ENCODE measurements at places on chromosomes 13 and 19.
A peak's percentile ranks its signal among the peaks of the same experiment; 100 is the strongest.

- DNase-seq: peak; percentile 31
These were observed 62.9 kb upstream of the MCF2L start for GRCh38 chr13:112905990-112906641.

DNA sequence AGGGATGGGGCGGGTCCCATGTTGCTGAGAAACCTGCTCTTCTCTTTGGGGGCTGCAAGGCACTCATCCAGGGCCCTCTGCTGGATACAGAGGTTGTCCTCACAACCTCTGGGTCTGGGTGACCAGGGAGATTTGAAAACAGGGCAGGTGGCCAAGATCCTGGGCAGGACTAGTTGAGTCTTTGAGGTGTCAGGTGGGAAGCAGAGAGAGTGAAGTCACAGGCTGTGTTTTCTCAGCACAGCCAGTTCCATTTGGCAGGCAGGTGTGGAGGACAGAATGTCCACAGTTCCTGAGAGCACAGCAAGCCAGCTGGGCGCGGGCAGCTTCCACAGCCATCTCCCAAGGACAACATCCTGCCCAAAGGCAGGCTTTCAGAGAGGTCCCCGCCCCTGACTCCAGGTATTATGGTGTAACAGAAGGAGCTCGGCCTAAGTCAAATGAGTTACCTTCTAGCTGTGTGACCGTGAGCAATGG is 118.8 kb downstream of the NUFIP1 start:
- DNase-seq: no peak

DNA sequence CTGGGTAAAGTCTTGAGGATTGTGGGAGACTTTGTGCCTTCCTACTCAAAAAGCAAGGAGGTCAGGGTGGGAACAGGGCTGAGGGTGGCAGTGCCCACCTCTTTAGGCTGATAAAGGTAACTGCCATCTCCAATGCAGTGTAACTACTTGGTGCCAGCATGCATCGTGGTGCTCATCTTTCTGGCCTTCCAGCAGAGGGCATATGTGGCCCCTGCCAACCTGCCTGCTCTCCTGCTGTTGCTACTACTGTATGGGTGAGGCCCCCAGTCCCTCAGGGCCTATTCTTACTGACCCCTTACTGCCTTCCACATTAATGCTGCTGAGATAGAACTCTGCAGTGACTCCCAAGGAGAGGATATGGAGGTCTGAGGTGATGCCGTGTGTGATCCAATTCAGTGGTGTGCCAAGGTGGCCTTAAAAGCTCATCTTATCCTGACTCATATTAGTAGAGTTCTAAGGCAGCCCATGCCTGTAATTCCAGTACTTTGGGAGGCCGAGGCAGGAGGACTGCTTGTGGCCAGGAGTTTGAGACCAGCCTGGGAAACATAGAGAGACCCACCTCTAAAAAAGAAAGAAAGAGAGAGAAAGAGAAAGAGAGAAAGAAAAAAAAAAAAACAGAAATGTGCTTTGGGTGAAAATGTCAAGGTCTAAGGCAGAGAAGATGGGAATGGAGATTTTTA is 9.7 kb upstream of the ARHGAP45 start:
- DNase-seq: no peak

GRCh38 chr13:48349525-48349924 is 46.0 kb downstream of the RB1 start:
- DNase-seq: no peak

- peak; percentile 98 for DNase-seq
These were observed 26.4 kb upstream of the TPT1 start for GRCh38 chr13:45367358-45367757.

GRCh38 chr13:52868190-52868589 is 19.8 kb upstream of the PCDH8 start:
- no peak for DNase-seq

- DNase-seq: no peak
These were observed 20.6 kb upstream of the QTRT1 start for GRCh38 chr19:10680545-10681135.

DNA sequence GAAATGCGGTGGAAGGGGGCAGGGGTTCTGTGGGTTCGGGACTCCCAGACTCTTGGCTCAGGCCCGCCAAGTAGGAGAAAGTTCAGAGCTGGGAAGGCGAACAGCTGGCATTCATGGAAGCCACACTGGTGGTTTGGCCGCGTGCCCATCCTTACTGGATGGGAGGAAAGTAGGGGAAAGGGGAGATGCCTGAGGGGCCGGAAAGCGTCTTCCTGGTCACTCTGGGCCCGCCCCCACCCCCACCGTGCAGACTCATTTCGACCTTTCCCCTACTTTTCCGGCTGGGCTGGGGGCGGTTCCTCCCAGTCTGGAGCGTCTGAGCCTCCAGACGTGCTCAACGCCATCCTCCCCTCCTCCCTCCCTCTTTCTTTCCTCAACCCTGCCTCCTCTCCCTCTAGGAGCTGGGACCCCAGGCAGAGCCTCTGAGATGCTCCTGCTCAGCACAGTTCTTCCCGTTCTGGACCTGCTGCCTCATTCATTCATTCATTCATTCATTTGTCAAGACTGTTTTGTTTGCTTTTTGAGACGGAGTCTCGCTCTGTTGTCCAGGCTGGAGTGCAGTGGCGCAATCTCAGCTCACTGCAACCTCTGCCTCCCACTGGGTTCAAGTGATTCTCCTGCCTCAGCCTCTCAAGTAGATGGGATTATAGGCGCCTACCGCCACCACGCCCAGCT is 3.5 kb downstream of the ANGPTL4 start:
- DNase-seq: peak; percentile 80

DNA sequence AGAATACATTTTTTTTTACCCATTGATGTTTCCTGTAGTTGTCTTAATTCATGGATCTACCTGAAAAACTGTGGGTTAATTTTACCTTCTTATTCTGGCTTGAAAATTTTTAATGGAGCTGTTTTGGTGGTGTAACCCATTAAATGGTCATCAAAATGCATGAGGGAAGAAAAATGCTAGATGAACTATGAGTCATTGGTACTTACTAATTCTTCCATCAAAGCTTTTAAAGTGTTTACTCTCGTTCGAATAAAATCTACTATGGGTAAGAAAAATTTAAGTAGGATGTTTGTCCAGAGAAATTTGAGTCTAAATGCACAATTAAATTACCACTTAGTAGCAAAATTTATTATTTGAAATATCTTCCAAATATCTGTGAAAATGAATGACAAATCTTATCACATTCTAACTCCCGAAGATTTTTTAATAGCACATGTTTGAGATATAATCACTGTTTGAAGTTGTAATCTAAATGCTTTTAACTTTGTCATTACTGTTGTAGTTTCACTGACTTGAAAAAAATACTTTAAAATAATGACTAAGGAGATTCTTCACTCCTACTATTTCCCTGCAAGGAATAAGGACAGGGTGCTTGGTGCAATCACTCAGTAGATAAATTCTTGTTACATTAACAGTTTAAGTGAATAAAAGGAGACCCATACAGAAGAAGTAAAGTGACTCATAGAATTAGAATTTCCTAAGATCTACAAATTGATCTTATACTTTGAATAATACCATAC is 437.7 kb downstream of the IRS2 start:
- DNase-seq: no peak

DNA sequence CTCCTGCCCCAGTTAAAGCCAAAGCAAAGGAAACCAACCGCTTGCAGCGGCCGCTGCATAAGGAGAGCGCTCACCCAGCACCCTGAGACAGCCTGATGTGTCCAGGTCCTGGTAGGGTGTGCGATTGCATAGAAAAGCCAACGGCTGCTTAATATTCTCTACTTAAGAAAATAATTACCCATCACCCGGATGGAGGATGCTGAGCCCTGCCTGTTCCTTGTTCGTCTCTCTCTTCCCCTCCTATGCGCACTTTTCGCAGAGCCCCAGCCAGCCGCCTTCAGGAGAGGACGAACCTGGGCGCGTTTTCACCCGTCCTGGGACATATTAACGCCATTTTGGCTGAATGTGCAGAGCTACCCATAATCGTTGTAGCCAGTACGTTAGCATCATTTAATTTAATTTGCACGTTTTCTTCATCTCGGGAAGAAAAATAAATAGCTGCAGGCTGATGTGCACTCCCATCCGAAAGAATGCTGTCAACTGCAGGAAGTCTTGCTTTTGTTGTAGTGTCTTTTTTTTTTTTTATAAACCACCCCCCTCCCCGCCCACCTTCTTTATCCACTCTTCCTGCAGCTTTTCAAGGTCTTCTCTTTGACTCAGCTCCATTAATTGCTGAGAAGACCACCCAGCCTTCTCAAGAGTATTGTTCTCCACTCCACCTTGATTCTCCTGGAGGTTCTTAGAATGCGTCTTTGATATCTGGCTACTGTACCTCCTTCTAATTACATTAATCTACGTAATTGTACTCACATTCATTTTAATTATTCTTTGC is 214.5 kb downstream of the TEX29 start:
- no peak for DNase-seq
